ENCODE measurements at places on chromosomes 16 and 17.
A peak's percentile ranks its signal among the peaks of the same experiment; 100 is the strongest.

DNA sequence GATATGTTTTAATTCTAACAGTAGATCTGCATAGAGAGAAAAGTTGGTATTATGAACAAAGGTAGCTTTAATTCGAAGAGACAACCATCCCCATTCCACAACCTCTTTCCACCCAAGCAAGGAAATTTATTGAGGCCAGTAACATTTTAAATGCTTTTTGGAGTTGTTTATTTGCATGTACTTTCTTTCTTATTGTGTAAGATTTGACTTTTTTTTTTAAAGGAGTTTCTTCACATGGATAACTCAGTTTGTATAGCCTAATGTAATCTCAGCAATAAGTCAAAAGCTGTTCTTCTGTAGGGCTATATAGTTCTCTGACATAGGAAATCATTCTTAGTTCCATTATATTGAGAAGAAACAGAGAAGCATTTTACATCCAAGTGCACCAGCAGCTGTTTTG, 163.3 kb downstream of the PRKCA start:
- no peak for DNase-seq

DNA sequence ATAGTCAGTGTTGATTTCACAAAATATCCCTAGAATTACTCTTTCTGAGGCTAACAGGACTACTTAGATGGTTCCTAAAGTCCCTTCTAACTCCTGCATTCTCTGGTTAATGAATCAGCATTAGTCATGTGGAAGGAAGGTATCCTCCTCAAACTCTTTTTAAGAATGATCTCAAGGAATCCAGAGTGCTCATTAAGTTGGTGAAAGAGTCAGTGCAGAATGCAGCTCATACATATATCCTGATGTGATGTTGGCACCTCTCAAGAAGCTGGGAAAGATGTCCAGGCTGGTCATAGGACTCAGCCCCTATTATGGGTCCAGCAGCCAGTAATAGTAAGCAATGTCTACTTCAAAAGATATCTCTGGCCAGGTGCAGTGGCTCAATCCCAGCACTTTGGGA, 65.5 kb downstream of the PIGL start:
- DNase-seq: no peak

DNA sequence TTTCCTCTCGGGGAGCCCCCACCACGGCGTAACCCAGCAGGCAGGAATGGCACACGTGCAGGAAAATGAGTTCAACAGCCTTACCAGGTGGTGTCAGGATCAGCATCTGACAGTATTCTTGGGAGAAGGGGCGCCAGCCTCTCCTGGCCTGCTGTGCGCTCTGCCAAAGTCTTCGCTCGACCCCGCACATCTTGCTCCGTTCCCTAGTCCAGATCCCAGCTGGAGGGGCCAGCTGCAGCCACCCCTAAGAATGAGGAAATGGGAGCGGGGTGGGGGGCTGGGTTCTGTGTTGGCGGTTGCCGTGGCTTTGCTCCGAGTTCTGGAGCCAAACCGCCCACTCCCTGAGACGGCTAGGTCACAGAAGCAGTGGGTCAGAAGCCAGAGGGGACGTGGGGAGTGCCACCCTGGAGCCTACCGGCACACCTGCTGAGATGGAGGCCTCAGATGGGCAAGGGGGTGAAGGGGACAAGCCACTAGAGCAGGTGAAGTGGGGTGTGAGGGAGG, at the start of gene CHCT1:
Gene CHCT1, plus strand, starts transcription at position 328 of the 504 bp plus-strand sequence. Its CDS starts 104 bp downstream, at position 432.
- DNase-seq: no peak

GRCh38 chr16:82059161-82059982, 24.3 kb downstream of the HSD17B2 start:
- DNase-seq: no peak

DNA sequence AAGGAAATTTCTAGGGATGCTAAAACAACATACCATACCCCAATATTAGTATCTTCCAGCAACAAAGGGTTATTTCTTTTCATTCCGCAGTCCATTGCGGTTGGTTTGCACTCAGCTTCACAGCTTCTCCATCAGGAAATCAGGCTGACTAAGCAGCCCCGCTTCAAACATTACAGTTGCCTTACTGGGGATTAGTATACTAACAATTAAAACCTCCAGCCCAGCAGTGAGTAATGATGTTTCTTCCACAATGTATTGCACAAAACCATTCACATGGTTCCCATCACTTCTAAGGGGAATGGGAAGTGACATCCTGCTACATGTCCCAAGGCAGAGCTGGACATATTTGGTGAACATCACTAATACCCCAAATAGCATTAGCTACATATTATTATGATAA, 1384.9 kb downstream of the CDH8 start:
- DNase-seq: no peak

DNA sequence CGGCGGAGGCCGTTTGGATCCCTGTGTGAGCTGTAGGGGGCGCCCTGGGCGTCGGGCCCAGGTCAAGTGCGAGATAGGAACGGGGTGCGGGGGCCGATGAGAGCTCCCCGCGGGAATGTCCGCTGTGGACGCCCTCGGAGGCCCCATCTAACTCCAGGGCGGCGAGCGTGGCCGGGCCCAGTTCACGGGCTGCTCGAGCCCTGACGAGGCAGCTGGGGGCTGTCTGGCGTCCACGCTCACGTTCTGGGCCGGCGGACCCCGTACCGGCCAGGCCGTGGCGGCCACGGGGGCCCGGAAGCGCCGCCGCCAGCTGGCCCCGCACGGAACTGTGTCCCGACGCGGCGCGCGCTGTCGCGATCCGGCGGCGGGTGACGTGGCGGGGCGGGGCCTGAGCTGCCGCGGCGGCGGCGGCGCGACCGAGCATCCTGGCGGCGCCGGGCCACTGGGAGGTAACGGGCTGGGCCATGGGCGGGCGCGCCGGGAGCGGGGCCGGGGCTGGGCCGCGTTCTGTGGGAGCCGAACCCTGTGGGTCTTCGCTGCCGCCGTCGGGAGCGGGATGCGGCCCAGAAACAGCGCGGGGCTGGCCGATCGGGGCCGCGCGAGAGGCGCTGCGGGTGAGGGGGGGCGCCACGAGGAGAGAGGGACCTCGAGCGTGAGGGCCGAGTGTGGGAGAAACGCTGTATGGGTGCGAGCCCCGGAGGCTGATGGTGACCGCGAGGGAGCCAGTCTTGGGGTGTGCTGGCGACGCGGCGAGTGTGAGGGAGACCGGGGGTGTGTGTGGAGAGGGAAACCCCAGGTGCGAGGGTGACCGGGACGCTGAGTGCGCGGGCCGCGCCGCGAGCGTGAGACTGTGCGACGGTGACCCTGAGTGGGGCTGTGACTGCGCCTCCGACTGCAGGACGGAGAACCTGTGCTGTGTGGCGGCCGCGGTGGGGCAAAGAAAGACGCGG, at the start of gene SLC7A6:
Gene SLC7A6, plus strand, starts transcription at position 399 of the 950 bp plus-strand sequence. CDS start 10,201 bp downstream, outside the sequence.
- peak; percentile 43 for DNase-seq

- no peak for DNase-seq
These were observed 134.8 kb downstream of the XYLT1 start for GRCh38 chr16:17335826-17336529.

DNA sequence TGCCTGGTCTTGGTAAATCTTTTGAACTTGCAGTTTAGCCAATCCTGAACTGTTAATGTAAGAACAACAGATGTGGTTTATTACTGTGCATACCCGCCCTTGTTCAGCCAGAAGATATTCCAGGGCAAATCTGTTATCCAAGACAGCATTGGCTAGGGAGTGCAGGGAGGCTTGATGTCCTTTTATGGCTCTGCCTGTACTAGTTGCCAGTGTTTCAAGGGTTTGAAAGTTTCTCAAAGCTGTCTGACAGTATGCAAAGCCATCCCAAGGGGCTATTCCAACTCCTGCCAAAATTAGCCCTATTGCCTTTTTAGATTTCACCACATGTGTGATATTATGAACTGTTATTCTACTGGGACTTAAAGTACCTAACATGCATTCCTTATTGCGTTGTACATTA, 30.1 kb downstream of the LCMT1 start:
- DNase-seq: no peak

DNA sequence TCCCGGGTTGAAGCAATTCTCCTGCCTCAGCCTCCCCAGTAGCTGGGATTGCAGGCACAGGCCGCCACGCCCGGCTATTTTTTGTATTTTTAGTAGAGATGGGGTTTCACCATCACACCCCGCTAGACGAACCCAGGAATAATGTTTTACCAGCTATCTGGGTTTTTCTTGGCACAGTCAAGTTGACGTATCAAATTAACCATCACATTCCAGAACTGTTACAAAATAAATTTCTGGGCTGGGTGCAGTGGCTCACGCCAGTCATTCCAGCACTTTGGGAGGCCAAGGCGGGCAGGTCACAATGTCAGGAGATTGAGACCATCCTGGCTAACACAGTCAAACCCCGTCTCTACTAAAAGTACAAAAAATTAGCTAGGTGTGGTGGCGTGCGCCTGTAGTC, 501.2 kb downstream of the SHISA9 start:
- no peak for DNase-seq

DNA sequence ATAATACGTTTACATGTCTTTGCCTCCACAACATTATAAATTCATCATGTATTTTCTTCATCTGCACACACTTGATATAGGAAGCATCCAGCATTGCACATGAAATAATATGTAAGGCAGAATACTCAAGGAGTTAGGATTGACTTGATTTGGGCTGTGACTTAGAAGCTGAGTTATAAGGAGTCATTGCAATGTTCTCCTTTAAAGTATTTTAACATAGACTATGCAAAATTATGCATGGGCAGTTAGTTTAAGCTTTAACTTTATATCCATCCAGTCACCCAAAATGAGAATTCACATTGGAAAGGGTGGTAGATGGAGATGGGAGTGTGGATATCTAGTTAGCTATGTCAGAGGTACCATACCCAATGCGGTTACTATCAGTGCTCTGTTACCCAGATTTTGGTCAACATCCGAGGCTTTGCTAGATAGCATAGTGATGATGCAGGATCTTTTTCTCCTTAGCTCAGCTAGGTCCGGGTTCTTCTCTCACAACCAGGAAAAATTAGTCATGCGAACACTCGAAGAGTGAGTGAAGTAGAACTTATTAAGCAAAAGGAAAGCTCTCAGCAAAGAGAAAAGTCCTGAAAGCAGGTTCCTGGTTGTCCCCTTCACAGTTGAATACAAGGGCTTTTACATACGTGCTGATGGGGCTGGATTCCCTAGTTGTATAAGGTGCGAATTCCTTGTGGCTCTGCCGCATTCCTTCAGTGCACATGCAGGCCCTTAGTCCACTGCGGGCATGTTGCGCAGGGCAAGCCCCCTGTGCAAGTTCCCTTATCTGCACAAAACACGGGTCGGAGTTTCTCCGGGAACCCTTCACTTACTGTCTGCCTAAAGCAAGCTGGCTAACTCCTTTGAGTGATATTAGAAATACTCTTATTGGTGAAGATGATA, 73.1 kb upstream of the FAM20A start:
- DNase-seq: no peak

DNA sequence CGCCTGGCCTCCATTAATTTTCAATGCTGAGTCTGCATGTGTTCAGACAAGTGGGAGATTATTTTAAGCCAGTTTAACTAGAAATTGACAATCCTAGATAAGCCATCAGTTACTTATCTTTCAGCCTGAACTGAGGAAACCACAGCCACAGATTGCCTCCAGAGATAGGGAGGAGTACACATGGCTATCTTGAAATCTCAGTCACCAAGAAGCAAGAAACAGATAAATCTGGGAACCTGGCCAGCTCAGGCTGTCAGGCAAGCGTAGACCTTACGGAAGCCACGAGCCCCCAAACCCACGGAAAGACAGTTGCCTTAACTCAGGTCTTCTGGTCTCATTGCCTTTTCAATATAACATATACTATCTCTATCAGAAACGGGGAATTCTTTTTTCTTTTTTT, 2.0 kb upstream of the GLG1 start:
- DNase-seq: no peak

DNA sequence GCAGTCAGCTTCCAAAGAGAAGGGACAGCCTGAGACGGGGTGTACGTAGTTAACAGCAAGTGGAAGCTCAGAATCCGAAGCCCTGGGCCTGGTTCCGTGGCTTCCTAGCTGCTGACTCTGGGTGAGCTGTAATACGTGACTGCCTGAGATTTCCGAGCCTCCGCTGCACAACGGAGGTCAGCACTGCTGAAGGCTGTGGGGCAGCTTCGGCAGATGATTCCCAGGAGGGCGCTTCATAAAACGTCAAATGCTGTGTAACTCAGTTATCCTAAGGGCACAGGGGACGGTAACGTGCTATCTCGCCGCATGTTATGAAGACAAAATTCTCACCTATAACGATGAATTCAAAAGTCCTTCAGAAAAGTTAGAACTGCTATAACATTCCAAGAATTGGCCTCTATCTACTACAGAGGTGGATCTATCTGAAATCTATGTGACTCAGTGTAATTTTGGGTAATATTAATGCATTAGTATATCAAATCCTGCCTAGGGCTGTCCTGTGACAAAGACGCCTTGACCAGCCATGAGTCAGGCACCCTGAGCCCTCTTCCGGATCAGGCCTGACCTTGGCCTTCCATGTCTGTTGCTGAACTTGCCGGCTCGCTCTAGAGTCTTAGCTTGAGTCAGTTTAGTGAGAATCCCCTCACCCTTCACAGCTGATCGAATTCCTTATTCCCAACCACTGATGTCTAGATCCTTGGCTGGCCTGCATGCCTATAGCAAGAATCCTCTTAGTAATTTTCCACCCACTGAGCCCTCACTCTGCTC, 43.5 kb downstream of the MARF1 start:
- DNase-seq: no peak

DNA sequence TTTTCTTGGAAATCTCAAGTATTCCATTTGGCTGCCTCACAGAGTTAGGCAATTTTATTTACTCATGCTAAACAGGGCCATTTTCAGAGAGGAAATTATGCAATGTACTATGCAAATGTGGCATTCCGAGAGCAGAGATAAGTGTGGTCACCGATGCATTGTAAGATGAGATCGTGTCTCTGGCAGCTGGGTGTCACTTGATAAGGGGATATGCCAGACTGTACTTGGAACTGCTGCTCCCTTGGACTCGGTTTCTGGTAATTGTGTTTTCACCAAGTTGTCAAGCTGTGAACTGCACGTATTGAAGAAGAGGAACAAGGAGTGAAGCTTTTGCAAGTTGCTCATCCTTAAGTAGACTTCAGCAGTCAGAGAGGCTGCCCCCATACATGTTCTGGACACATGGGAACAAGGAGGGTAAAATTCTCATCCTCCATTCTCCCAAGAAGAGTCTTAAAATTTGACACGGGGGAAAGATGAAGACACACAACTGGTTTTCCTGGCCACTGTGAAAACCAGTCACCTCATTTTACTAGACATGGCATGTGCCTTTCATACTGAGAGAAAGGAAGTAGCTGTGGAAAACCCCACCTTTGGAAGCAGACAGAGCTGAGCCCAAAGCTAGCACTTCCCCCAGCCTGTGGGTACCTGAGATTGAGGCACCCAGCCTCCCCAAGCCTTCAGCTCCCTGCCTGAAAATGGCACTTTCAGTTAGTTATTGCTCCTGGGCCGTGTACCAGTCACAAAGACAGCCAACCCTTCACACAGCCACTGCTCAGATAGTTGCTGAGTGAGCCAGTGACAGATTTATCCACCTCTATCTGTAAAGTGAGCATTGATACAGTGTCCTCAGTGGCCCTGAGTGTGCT, 150.7 kb downstream of the SOCS1 start:
- DNase-seq: no peak

DNA sequence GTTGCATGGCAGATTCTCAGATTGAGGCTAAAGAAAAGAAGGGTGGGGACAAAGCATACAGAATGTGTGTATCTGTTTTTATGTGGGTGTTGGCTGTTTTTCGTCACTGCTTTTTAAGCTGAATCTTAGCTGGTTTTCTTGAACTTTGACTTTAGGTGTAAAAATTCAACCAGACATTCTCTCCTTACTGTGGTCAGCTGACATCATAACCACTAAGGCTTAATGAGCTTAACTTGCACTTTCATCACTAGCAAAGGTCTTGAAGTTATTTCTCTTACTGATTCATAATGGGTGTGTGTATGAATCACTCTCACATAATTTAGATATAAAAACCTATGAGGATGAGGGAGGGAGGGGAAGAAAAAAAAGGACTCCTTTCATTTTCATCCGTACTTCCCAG, 4.0 kb upstream of the CDC6 start:
- no peak for DNase-seq

GRCh38 chr17:74123350-74123749, 80.1 kb upstream of the RPL38 start:
- DNase-seq: no peak

Measured in COR-L47 (cell line).